ENCODE measurements at places on chromosomes 7 and 10.

GRCh38 chr7:91251877-91252276, 12.4 kb upstream of the FZD1 start:
- DNase-seq, result no peak

GRCh38 chr7:12643644-12644043, 43.8 kb upstream of the ARL4A start:
- no peak for DNase-seq

DNA sequence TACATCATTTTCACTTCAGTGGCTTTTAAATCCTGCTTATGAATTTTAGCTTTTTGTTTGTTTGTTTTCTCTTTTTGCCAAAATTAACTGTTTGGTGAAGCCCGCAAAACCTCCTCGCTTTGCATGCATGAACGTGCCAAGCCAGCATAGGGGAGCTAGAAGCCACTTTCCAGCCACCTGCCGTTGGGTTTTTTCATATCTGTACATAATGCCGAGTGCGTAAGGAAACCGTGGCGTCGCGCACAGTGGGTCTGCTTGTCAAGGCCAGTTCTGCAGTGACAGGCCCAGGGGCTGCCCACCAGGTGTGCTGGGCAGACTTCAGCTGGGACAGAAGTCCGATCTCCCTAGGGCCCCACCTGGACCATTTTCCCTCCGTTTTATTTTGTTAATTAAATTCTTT, 41.1 kb downstream of the WIPI2 start:
- DNase-seq, result no peak

GRCh38 chr7:123727071-123727837, 21.5 kb downstream of the WASL start:
- DNase-seq, result no peak

DNA sequence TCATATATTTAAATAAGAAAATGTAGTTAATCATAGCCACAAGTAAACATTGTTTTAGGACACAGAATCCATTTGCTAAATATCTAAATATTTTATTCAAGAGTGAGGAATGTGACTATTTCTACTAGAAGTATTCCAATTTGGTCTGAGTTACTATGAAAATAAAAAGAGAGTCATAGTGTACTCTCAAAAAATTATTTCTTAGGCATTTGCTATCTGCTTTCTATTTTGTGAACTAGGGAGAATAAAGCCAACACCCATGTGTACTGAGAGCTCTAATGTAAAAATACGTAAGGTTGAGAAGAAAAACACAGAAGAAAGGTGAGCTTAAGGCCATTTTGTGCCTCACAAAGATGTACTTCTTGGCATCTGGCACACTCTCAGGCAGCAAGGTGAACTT, 38.3 kb downstream of the PRTFDC1 start:
- DNase-seq, result no peak

All from stimulated activated CD4-positive, alpha-beta T cell treated with anti-CD3 and anti-CD28 coated beads, Interleukin-12 subunit alpha, Interleukin-12 subunit beta, amount 100 ng/mL, for 4 hours (primary cell).